Right hindlimb (tissue), 1 donor: ENCODE measurements at places on chromosomes 5 and 9.
A peak's percentile ranks its signal among the peaks of the same experiment; 100 is the strongest.

DNA sequence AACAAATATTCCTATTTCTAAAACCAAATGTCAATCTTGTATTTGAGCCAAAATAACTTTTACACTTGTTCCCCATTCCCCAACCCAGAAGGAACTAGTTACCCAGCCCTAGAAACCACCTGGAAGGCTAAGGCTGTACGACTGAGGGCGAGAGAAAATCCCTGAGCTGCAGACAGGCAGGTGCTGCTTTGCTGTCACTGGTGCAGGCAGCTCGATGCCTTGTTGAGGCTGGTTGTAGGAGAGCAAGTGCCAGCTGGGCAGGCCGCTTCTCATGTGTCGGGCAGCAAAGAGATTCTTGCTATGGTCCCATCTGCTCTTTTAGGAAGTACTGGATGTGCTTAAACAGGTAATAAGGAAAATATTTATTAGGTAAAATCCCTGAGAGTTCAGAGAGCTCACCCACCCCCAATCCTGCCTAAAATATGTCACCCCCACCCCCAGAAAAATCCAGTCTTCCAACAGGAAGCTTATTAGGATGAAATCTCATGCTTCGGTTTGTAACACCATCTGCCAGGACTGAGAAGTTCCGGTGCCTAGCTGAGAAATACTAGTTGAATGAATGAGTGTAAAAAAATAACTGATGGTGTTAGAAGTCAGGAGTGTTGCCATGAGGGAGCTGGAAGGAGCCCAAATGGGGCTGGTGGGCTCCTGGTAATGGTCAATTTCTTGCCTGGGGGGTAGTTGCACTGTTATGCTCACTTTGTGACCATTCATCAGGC is 91.1 kb upstream of the DMRT1 start:
- no peak for DNase-seq

DNA sequence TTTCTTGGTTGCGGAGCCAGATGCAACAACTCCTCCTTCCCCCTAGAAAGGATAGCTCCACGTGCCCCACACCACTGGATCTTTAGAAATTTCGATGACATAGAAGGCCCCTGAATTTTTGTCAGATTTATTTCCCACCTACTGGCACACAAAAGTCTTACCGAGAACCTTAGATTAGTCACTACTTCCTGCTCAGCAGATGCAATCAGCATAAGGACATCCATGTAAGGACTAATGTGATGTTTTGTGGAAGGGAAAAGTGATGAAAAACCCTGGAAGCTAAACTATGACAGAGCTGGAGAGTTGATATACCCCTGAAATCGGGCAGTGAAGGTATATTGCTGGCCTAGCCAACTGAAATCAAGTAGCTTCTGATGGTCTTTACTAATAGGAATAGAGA is 125.5 kb upstream of the NFIL3 start:
- no peak for DNase-seq

DNA sequence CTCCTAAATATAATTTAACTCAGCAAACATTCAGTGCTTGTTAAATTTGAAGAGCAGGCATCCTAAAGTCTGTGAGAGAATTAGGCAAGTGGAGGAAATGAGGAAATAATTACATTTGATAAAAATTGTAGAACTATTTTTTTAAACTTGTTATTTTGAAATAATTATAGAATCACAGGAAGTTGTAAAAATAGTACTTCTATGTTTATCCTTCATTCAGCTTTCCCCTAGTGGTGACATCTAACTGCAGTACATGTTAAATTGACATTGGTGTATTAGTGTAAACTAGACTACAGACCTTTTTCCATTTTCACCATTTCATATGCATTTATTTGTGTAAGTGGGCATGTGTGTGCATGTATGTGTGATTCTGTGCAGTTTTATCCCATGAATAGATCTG is 51.6 kb downstream of the F2RL2 start:
- DNase-seq: no peak

- DNase-seq: no peak
Measured at GRCh38 chr9:74861071-74861470, 26.6 kb downstream of the TRPM6 start.

DNA sequence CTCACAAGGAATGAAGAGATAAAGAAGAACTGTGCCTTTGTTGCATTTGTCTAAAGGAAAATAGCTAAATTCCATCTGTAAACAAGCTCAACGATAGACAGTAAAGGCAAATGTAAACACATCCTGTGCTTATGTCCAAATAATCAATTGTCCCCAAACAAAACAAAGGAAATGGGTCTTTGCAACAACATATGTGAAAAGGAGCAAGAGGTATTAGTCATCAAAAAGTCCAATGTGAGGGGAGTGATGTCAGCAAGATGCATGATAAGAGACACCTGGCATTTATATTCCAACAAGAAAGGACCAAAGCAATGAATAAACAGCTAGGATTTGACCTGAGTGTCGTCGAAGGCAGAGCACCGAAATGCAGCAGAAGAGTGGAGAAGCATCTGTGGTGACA is 209.1 kb downstream of the ASTN2 start:
- DNase-seq: no peak

DNA sequence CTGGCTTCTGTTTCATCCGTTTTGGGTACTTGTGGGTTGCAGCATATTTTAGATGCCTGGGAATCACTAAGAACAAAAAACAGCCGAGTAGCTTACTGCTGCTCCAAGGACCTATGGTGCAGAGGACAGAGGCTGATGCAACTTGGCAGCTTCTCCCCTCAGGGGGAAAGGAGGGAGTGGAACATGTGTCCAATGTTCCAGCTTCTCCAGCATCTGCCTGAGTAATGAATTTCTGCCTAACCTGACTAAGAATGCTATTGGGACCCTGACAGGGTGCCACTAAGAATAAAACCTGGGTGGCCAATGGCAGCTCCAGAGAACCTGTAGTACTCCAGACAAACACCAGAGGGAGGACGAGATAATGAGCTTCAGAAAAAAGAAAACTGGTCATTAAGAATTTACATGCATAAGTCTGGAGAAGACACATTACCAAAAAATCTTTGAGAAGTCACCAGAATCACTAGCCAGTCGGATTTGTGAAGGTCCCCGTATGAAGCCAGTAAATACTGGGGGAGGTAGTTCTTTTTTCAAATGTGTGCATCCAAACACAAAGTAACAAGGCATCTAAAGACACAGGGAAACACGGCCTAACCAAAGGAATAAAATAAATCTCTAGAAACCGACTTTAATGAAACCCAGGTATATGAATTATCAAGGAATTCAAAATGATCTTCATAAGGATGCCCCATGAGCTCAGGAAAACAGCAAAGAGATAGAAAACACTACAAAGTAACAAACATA is 293.5 kb downstream of the HINT1 start:
- peak; percentile 32 for DNase-seq

- DNase-seq: no peak
Measured at GRCh38 chr9:22108581-22109370, 99.7 kb upstream of the CDKN2B start.

DNA sequence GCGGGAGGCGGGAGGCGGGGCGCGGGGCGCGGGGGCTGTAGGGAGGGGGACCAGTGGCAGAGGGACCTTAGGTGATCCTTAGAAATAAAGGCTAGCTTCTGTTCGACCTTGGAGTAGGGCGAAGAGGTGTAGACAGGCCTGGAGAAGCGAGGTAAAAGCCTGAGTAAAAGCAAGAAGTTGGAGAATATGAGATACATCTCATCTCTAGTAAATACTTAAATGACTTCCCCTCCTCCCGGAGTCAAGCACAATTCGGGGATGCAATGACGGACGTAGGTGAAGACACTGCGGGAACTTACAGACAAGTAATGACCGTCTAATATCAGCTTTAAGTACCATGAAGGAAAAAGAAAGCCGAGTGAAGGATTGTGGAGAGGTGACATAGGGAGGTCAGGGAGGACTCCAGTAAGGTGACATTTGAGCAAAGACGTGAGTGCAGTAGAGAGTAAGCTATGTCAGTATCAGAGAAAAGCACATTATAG is 466 bp downstream of the SMC2 start:
- DNase-seq: no peak

DNA sequence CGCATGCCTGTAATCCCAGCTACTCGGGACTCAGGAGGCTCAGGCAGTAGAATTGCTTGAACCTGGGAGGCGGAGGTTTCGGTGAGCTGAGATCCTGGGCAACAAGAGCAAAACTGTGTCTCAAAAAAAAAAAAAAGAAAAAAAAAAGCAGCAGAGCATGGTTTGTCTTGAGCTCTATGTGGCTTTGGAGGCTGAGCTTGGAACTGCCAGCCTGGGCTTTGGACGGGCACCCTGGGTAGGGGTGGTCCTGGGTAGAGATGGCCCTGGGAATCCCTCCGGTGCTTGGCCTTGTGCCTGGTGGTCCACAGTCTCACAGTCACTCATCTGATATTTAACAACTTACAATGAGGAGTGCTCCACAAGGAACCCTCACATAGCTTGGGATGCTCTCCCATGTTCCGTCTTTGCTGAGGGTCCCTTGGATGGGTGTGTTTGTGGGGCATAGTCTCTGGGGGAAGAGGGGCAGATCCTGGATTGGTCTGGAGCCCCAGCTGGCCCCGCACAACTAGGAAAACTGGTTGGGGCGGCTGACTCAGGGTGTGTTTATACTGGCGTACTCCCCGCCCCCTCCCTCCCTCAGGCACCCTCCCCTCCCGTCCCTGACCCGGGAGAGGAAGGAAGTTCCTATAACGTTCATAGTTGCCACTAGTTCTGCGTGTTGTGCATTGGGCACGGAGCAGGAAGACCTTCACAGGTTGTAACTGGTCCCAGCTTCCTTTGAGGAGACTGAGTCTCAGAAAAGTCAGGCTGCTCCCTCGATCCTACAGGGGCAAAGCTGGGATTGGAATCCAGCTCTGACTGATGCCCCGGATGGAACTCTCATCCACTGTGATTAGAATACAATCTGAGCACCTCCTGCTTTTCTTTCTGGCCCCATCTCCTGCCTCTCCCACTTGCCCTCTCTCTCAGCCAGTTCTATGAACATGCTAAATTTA is 11.2 kb downstream of the IER5L start:
- DNase-seq: peak; percentile 68

- DNase-seq: no peak
Measured at GRCh38 chr9:88954066-88954465, 37.2 kb upstream of the S1PR3 start.

DNA sequence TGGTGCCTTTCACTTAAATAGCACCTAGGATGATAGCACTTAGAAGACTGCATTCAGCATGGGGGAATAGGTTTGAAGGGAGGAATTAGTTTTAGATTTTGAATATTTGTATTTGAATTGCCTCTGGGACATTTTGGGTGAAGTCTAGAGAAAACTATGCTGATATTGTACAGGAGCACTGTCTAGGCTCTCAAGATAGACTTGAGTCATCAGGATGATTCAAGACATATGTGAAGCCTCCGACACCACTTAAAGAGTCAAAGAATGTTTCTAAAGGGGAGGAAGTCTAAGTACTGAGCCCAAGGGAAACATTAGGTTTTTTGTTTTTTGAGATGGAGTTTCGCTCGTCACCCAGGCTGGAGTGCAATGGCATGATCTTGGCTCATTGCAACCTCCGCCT is 63.9 kb upstream of the CCDC180 start:
- DNase-seq: no peak

- no peak for DNase-seq
Measured at GRCh38 chr5:40571729-40572128, 108.0 kb upstream of the PTGER4 start.

GRCh38 chr5:112064956-112065355 is 308.0 kb upstream of the NREP start:
- DNase-seq: no peak

DNA sequence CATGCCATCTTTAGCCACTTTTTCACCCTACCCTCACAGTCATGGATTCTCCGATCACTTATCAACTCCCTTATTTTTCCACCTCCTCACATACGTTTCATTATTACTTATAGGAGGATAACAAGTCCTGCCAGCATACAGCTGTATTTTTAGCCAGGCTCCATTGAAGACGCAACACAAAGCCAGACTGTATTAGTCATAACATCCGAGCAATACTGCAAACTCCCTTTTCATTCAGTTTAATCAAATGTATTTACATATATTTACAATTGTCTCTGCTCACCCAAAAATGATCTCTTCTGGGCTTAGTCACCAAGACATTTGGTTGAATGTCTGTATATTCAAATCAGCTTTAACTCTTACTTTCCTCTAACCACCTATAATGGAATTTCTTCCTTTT is 126.4 kb upstream of the PRLR start:
- no peak for DNase-seq

DNA sequence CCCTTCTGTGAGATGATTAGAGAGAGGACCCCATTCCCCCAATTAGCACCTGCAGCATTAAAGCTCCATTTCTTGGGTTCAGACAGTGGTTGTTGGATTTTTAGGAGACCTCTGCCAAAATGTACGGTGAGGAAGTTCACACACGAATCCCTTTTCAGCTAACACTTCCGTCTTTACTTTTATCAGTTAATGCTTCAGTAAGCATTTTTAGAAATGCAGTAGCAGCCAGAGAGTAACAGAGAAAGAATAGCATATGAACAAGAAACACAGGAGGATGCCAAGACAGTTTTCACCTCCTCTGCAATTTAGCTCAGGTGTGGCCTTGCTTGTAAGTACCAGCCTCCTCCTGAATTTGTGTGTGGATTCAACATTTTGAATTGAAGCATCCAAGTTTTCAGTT is 312.9 kb downstream of the ISL1 start:
- no peak for DNase-seq

DNA sequence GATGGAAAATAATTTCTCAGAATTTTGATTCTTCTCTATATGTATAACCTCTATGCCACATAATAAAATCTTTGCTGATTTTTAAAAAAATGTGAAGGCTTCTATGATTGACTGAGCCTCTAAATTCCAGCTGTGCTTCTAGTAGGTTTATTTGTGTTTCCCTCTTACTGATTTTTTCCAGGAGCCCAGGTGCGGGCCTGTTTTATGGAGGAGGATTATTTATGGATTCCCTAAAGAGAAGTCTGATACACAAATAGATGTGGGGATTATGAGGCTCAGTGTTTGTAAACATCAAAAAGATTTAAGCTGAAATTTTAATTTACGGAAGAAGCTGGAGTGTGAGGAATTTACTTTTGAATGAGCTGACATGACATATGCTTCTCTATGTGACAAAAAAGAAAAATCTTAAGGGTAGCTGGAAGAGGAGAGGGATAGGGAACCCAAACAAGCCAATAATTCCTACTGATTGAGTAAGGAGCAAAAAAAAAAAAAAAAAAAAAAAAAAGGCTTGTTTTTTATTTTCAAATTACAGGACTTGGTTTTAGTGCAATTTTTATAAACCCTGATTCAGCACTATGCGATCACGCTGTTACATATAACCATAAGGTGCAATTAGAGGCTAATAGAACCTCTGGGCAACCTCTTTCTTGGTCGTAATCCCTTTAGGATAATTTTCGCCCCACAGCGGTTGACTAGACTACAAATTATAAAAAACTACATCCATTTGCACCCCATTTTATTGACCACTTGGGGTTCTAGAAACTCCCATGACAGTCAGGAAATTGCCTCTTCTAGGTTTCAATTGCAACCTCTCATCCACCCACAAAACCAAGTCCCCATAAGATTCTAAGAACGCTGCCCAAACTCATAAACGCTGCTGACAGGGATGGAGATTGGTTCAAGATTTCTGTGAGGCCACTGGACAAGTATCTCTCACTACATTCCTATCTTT is 44.4 kb upstream of the RAI14 start:
- DNase-seq: no peak
